ENCODE measurements at places on chromosomes 2 and 18. TPM values are rescaled to one million over a fixed set of nuclear protein-coding genes. Genes with fewer than 3 reads are reported as not detected.

TCF7L1 gene
- total RNA-seq = 0.72 TPM

G6PC2 gene
- total RNA-seq = not detected

RAB6C gene
- total RNA-seq = not detected

SP5 gene
- total RNA-seq = not detected

PUM2 gene
- 35.6 TPM for total RNA-seq

FOXD4L1 gene
- not detected for total RNA-seq

PRKAG3 gene
- not detected for total RNA-seq

ASB18 gene
- not detected for total RNA-seq

HMSD gene
- total RNA-seq = 0.28 TPM

CIB4 gene
- not detected for total RNA-seq

CXCR4 gene
- not detected for total RNA-seq

GAREM1 gene
- total RNA-seq = 2.3 TPM

IGFBP5 gene
- 392 TPM for total RNA-seq

SLC11A1 gene
- total RNA-seq = under 0.01 TPM

EIF4E2 gene
- total RNA-seq = 149 TPM

ASXL3 gene
- total RNA-seq = under 0.01 TPM

FSHR gene
- total RNA-seq = not detected

GNAL gene
- total RNA-seq = 0.28 TPM

KCNE4 gene
- 8.3 TPM for total RNA-seq

DNA sequence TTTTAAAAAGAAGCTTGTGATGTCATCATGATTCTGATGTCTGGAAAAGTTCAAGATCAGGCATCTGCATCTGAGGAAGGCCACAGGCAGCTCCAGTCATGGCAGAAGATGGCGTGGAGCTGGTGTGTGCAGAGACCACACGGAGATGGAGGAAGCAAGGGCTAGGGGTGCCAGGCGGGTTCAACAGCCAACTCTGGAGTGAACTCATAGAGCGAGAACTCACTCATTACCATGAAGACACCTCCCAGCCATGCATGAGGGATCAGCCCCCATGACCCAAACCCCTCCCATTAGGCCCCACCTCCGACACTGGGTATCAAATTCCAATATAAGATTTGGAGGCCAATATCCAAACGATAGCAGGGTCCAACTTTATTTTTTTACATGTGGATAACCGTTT lies 61.6 kb downstream of the KCNG2 start:
- no peak for DNase-seq

DNA sequence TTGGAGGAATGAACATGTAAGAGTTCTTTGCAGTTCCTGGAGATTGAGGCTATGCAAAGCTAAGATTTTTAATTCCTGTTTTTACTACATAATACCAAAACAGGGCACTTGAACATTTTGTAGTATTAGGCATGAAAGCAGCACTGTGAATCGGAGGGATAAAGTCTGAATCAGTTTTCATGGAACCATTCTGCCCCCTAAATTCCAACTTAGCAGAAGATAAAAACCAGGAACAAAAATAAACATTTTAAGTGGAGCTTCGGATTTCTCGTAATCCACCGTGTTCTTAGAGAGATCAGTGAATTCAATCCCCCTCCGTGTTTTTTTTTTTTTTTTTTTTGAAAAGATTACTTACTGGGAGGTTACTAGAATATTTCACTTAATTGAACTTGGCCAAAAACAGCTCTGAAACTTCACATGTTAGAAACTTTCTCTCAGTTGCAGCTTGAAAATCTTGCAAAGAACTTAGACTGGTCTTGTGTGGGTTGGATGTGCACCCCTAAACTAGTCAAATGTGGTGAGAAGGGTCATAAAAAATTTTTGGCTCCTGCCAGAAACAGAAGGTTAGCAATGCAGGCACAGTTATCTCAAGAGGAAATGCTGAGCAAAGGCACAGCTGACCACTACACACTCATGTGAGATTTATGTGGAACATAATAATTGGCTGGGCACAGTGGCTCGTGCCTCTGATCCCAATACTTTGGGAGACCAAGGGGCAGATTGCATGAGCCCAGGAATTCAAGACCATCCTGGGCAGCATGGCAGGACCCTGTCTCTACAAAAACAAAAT lies 145.4 kb upstream of the RNF152 start:
- DNase-seq = peak; percentile 48

- DNase-seq = peak; percentile 93
These were observed 252.6 kb downstream of the RND3 start for GRCh38 chr2:150234787-150235446.

DNA sequence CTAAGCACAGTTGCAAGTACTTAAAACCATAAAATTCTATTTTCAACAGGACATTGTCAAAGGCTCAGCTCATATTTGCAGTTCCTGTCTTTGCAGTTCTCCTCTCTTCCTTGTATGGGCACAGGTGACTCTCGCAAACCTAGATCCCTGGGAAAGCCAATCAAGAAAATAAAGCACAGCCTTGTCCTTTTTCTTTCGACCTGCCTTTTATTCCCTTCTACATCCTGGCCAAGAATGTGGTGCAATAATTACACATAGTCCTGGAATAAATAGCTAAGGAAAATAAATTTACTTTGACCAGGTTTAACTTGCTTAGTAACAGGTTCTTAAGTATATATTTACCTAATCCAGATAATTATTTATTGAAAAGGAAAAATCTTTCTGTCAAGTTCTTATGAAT lies 20.2 kb downstream of the ATG16L1 start:
- no peak for DNase-seq

GRCh38 chr2:148459377-148459778 lies 185.2 kb upstream of the EPC2 start:
- DNase-seq = peak; percentile 33

DNA sequence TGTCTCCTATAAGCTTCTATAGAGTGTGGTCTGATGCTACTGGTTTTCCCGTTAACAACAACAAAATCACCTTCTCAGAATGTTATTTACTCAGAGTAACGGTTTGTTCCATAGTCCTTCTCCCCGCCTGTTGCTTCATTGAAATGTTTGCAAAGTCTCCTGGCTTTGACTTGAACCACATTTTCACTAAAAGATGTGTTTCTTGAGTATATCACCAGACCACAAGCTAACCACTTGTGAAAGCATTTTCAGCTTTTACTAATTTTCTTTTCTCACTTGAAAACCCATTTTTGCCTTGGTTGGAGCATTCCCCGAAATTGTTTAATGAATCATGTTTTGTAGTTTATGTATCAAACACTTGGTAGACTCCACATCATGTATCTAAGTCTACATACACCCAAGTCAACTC lies 121.2 kb downstream of the DPP4 start:
- no peak for DNase-seq

GRCh38 chr18:22826726-22827125 lies 106.4 kb upstream of the RBBP8 start:
- peak; percentile 51 for DNase-seq

DNA sequence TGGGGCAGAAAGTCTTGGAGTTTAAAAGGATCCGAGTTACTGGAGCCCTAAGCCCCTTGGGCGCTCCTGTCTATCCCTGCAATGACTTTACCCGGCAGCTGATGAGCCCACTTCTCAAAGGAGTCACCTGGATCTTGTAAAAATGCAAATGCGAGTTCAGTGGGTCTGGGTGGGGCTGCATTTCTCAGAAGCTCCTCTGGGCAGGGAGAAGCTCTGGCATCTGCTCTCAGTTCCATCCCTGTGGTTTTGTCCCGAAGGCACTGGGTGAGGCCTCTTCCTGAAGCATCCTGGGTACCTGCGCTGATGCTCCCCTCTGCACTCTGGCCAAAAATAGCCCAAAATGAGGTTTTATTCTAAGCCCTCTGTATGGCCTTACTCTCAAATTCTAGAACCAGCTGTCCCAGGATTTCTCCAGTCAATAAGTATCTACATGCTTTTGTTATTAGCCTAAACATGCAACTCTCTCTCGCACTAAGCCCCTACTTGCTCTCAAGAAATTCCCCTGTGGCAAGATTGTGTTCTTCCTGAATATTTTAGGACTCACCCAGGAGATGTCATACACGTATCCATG lies 167.8 kb upstream of the APCDD1 start:
- no peak for DNase-seq

DNA sequence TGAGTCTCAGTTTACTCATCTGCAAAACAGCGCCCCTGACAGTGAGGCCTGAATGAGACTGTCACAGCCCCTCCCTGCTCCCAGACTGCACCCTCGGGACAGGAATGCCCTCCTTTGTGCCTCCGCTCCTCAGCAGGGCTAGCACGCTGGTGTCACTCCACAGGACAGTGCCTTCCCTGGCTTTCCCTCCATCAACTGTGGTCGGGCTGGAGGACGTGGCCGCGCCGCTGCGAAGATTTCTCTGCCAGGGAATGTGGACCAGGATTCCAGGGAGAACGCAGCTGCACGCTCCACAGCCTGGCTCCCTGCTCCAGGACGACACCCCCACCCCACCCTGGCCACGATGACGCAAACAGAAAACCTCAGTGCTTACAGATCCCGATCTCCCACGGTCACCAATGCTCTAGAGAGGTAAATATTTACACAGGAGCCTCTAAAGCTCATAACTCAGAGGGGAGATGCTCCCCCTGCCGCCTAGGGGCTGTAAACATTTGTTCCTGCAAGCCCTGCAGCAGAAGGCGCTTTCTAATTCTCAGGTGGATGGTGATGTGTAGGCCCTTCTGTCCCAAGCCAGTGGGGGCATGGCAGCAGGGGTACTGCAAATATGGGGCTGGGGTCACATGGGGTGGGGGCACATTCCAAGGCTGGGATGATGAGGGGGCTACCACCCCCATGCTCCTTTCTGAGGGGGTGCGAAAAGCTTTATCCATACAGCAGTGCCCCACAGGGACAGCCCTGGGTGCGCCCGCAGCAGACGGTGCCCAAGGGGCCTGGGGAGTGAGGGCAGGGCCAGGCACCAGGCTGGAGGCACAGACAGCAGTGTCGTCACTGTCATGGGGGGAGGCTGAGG lies 12.4 kb downstream of the HS6ST1 start:
- peak; percentile 100 for DNase-seq

- no peak for DNase-seq
These were observed 15.7 kb downstream of the TGFBRAP1 start for GRCh38 chr2:105313877-105314276.

DNA sequence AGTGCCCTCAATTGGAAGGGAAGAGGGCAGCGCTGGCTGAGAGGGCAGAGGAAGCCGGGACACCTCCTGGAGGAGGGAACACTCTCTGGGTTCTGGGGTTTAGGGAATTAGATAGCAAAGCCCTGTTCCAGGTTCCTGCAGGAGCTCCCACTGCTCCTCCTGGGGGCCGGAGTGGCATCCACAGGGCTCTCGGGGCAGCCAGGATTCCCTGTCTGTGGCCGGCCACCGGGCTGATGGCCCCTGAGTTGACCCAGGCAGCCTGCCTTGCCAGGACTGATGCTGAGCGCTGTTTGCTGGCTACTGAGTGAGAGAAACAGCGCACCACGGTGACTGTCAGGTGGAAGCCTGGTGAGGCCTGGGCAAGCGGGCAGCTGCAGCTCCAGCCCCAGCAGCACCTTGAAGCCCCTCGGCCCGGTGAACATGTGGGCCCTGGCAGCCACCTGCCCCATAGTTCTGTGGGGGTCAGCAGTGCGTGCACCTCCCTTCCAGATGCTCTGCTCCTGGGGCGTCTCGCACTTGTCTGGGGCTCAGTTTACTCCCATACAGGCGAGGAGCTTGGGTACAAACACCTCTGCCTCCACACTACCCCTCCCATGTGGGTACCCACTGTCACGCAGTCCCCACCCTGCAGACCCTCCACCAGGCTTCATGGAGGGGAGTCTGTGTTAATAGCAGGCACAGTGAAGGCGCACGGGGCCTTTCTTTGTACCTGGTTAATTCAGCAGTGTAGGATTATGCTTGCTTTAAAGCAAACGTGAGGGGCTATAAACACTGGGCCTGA lies 7.7 kb upstream of the ALLC start:
- DNase-seq = no peak

- peak; percentile 62 for DNase-seq
These were observed 7.8 kb upstream of the PRKAG3 start for GRCh38 chr2:218839430-218839829.

- DNase-seq = peak; percentile 34
These were observed 1.0 kb upstream of the NPHP1 start for GRCh38 chr2:110205660-110206455.

- DNase-seq = no peak
These were observed 27.1 kb upstream of the SERPINB12 start for GRCh38 chr18:63514888-63515678.

- no peak for DNase-seq
These were observed 32.2 kb upstream of the GMCL1 start for GRCh38 chr2:69797235-69797634.

GRCh38 chr2:238509151-238509835 lies 82.6 kb downstream of the ASB1 start:
- DNase-seq = peak; percentile 36

- DNase-seq = no peak
These were observed 11.4 kb upstream of the DYNC1I2 start for GRCh38 chr2:171675810-171676345.

DNA sequence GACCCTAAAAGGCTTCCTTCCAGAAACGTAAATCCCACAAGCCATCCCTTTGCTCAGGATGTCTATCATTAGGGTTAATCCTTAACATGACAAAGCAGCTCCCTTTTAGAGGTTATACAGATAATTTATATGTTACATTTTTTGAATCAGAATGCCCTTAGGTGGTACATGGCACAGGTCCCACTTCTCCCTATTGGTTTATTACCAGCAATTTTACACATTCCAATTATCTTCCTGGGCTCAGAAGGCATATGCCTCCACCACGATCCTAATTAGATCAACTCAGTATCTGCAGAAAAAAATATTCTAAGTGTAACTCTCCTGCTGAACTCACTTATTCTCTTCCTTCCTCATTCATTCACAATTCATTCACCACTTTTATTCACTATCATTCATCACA lies 507.0 kb upstream of the MAP2 start:
- DNase-seq = no peak

DNA sequence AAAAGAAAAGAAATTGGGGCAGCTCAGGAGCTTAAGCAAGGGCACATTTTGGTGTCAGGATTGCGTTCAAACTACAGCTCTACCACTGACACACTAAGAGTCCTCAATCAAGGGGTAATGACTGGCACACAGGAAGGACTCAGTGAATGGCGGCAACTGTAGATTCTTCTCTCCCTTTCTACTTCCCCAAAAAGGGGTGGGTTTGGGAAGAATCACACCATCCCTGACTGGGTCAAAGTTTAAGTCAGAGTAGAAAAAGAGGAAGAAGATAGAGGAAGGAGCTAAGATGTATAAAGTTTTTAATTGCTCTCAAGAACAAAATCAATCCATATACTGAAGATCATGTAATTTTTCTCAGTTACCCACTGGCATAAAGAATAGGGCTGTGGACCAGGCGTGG lies 2.6 kb downstream of the NLRC4 start:
- no peak for DNase-seq

DNA sequence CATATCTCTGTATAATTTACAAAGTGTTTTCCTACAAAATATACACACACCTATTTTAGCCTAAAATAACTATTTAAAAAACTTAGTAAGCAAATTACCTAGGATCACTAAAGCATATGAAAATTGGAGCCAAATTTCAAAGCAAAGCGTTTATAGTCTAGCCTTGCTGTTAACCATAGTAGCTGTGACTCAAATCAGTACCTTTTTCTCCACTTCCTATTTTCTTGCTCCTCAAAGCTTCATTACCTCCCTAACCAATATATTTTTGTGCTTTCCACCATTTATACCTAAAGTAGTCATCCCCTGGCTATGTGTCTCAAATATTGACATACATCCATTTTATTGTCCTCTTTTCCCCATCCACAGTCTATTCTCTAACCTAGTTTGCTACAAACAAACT lies 73.1 kb downstream of the ERBB4 start:
- DNase-seq = no peak

Data from IMR-90 (cell line).